ENCODE measurements at places on chromosomes 1 and 21.

GRCh38 chr1:193325771-193326170 lies 139.4 kb upstream of the B3GALT2 start:
- no peak for DNase-seq

GRCh38 chr1:20432891-20433290 lies 53.1 kb downstream of the CAMK2N1 start:
- no peak for DNase-seq

DNA sequence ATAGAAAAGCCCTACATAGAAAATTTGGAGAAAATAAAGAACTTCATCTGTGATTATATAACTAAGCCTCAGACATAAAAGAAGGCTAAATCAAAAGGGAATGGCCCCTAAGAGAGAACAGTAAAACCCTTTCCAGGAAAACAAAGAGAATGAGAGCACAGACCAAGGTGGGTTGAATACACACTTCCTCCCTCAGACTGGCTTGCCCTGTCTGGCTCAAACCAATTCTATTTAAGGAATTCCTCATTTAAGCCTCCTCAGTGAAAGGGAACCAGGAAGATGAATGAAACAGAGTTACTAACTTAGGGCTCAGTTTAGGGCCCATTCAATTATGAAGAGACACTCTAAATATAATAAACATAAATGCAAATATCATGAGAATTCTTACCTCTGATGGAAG lies 10.6 kb upstream of the SYT14 start:
- DNase-seq, result no peak

- no peak for DNase-seq
Measured at GRCh38 chr1:115665319-115666096, 23.7 kb downstream of the VANGL1 start.

GRCh38 chr21:33734818-33735217 lies 92.5 kb downstream of the ITSN1 start:
- DNase-seq, result no peak

- no peak for DNase-seq
Measured at GRCh38 chr1:205324781-205325180, 3.2 kb upstream of the NUAK2 start.

GRCh38 chr1:4269330-4269729 lies 369.3 kb upstream of the C1orf174 start:
- no peak for DNase-seq

DNA sequence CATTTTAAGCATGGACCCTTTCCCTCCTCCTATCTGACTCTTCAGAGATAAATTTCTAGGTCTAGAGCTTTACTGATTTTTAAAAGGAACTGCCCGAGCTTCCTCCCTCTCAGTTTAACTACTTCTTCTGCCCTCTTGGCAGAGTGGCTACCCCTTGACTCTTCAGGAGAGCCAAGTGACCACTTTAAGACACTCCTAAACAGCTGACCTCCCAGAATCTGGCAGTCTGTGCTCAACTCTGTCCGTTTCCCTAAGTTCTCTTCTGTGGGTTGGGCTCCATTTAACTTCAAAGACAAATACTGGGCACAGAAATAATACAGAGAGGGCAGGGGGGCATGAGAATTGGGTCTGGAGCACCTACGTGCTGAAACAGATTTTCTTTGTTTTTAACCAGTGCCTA lies 196.3 kb upstream of the FOXD3 start:
- DNase-seq, result no peak

- DNase-seq, result no peak
Measured at GRCh38 chr1:60847855-60848582, 234.3 kb upstream of the NFIA start.

- DNase-seq, result no peak
Measured at GRCh38 chr21:44901391-44902074, 19.2 kb downstream of the ITGB2 start.

DNA sequence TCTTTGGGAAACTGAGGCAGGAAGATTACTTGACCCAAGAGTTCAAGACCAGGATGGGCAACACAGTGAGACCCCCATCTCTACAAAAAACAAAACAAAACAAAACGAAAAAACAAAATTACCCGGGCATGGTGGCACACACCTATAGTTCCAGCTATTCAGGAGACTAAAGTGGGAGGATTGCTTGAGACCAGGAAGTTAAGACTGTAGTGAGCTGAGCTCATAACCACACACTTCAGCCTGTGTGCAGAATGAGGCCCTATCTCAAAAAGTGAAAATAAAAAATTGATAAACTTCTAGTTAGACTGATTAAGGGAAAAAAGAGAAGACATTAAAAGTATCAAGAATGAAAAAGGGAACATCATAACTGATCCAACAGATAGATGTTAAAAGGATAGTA lies 154.0 kb downstream of the RHOU start:
- DNase-seq, result no peak

- DNase-seq, result no peak
Measured at GRCh38 chr1:161549652-161550051, at the start of gene FCGR3A. FCGR3A (minus strand) TSS chr1:161549818; CDS start chr1:161549736, 82 bp downstream.

- no peak for DNase-seq
Measured at GRCh38 chr1:87106144-87106543, 191.7 kb downstream of the HS2ST1 start.

DNA sequence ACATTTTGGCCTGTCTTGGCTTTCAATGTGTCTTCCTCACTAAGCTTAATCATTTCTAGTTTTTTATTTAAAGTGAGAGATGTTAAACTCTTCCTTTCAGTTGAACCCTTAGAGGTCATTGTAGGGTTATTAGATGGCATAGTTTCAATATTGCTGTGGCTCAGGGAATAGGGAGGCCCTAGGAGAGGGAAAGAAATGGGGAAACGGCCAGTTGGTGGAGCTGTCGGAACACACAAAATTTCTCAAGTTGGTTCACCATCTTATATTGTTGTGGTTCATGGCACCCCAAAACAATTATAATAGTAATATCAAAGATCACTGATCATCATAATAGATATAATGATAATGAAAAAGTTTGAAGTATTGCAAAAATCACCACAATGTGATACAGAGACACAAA lies 31.4 kb upstream of the KAZN start:
- DNase-seq, result no peak

DNA sequence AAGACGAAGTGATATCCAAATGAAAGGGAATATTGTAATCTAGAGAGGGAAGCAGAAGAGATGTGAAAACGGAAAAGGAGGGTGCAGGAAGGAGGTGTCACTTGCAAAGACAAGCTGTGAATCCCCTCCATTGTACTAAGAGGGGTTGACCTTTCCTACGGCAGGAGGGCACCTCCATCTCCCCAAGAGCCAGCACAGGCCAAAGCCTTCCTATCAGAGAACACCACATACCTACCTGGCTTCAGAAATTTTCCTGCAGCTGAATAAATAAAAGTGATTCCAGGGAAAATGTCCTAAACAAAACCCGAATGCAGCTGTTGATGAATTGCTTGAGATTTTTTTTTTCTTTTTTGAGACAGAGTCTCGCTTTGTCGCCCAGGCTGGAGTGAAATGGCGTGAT lies 14.3 kb downstream of the KANK4 start:
- DNase-seq, result no peak

DNA sequence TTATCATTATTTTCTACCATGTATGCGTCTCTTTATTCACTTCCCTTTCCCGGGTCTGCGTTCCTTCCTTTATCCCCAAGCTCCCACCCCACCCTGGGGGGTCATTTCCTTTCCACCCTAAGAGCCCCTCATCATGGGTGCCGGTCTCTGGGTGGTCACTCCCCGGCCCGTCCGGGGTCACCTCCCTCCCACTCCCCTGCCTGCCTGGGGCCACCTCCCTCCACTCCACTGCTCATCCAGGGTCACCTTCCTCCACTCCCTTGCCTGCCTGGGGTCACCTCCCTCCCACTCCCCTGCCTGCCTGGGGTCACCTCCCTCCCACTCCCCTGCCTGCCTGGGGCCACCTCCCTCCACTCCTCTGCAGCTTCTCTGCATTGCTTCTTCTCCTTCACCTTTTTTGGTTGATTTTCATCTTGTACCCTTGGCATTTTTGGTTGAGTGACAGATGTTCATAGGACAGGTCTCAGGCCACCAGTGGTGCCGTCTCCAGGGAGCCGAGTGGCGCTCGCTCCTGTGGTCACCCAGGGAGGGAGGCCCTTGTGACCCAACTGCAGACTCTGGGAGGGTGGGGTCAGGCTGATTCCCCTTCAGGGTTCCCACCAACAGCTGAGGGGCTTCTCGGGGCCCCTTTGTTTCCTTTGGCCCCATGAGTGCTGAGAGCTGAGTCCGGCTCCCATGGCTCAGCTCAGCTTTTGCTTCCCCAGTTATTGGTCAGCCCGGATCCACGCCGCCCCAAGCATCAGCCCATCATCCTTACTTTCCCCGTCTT lies 48.6 kb upstream of the PCBP3 start:
- DNase-seq, result no peak

GRCh38 chr1:154973344-154974101 lies 958 bp upstream of the CKS1B start:
- peak; percentile 82 for DNase-seq

DNA sequence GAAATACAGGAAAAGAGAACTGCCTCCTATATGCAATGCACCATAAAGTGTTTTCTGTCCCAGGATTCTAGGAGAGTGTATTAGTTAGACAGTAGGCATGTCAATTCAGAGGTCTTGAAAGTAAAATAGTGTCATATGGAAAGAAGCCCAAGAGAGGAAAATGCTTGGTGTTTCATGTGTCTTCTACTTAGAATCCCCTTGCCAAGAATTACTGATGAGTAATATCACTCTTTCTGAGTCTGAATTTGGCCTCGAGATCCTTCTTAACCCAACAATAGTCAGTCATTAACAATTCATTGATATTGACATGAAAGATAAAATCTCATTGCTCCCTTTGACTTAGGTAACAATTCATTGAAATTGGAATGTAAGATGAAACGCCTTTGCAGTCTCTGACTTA lies 972.2 kb downstream of the TTLL7 start:
- no peak for DNase-seq

GRCh38 chr1:207897188-207897587 lies 13.7 kb downstream of the CD34 start:
- DNase-seq, result no peak

DNA sequence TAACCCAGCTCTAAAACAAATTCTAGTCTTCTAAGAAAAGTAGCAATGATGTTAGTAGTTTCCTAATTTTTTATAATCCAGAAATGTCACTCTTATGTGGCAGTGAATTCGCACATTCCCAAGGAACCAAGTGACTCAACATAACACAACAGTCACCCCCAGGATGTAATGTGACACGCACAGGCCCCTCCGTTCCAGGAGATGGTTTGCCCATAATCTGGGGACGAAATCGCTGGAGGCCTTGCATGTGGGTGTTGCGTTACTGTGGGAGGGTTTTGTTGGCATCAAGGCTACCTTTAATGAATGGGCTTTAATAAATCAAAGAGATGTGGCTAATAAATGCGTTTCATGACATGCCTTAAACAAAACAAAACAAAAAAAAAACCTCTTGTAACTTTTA lies 50.9 kb downstream of the EVA1C start:
- DNase-seq, result no peak

DNA sequence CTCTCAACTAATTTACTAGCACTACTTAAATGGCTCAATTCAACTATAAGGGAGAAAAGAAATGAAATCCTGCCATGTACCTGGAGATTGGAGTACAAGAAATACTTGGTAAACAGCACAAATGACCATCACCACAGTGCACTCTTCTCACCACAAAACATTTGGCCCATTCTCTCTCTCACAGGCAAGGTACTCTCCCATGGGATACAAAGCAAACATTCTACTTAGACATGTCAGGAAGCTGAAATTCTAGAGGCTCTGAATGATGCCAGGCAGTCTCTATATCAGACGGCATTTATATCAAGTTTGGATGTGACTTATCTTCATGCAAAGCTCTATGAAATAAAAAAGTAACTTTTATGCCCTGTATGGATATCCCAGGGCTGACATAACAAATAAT lies 72.5 kb downstream of the DPT start:
- no peak for DNase-seq

GRCh38 chr1:53557369-53557768 lies 98.2 kb downstream of the DMRTB1 start:
- DNase-seq, result no peak

DNA sequence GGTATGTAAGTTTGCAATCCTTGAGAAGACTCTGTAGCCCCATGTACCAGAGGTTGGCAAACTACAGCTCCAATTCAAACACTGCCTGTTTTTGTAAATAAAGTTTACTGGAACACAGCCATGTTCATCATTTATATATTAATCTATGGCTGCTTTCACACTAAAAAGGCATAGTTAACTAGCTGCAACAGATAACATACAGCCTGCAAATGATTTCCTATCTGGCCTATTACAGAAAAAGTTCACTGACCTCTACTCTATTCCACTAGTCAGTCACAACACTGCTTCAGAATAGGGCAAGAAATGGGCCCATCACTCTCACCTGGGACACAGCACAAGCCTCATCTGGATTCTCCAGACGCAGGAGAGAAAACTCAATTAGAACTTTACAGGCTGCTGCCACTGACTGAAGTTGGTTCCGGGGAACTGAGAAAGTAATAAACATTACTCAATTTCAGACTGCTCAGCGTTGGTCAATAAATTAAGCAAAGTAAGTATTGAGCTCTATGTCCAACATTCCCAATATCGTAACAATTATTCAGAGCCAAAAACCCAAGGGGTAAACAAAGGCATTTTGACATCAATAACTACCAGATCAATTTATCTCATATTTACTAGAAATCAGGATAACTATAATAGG lies 10.6 kb downstream of the UBR4 start:
- DNase-seq, result no peak

DNA sequence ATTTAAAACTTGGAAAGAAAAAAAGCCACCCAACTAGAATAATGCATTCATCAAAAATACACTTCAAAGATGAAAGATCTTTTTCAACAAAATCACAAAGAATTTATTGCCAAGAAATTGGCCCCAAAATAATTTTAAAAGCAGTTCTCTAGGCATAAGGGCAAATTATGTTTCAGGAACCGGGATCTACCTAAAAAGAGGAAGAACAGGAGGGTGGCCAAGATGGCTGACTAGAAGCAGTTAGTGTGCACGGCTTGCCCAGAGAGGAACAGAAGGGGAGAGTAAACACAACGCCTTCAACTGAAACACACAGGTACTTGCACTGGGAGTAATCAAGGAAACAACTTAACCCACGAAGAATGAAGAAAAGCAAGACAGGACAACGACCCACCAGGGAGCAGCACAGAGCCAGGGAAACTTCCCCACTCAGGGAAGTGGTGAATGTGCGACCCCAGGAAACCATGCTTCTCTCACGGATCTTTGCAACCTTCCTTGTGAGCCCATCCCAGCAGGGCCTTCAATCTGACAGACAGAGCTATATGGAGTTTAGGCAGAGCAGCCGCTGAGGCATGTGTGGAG lies 46.1 kb downstream of the ACKR1 start:
- no peak for DNase-seq

GRCh38 chr1:5779608-5780323 lies 212.5 kb downstream of the NPHP4 start:
- DNase-seq, result no peak

GRCh38 chr1:47696737-47697441 lies 259.0 kb downstream of the FOXD2 start:
- no peak for DNase-seq

DNA sequence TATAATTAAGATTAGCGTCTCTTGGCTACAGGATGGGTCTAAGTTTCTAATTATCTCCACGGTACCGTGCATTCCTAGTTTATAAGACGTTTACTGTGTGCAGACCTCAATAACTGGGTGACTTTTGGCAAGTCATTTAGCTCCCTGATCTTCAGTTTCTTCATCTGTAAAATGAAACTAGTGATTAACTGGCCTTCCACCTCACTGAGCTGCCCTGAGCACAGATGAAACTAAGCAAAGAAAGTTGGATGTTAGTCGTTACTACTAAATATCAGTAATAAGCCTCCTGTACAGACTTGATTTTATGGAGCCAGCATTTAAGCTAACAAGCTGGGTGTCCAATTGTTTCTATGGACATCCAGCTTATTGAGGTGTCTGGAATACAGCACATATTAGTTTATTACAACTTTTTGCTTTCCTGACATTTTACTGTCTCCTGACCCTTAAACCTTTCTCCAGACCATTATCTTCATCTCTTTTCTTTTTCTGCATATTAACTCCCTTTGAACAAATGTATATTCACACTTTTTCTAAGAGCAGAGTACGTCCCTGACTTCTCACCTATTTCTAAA lies 1.1 kb downstream of the CR2 start:
- no peak for DNase-seq

Data from stimulated activated CD8-positive, alpha-beta memory T cell treated with anti-CD3 and anti-CD28 coated beads, Interleukin-2, amount 100 ng/mL, for 1 hour (primary cell).